ENCODE measurements at places on chromosomes 5 and 9.
A peak's percentile ranks its signal among the peaks of the same experiment; 100 is the strongest.

- DNase-seq = no peak
Measured at GRCh38 chr5:6757414-6757969, 44.3 kb downstream of the TENT4A start.

- no peak for DNase-seq
Measured at GRCh38 chr9:109161471-109161870, 5.6 kb downstream of the FRRS1L start.

- no peak for DNase-seq
Measured at GRCh38 chr9:71675105-71675856, 93.0 kb downstream of the CEMIP2 start.

- no peak for DNase-seq
Measured at GRCh38 chr5:130884023-130884422, 281.0 kb downstream of the HINT1 start.

GRCh38 chr5:76715486-76715735, 515 bp upstream of the F2R start:
- no peak for DNase-seq

GRCh38 chr9:99962680-99963261, 56.3 kb downstream of the STX17 start:
- DNase-seq = no peak

DNA sequence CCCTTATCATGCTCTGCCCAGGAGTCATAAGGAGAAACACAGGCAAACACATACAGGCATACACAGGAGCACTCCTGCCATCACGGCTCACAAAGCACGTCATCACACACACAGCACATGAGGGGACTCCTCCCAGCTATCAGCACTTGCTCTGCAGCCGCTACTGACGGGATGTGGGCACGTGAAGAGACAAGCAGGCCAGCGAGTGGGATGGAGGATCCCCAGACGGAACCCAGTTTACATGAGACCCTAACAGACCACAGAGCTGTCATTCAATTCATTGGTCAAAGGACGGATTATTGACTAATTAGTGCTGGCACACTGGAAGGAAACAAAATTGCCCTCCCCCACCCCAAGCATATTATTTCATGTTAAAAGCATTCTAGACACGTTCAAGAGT, 53.6 kb downstream of the SEMA4D start:
- peak; percentile 42 for DNase-seq

- DNase-seq = no peak
Measured at GRCh38 chr9:31536471-31536870, 848.0 kb upstream of the ACO1 start.

- no peak for DNase-seq
Measured at GRCh38 chr5:104172976-104173375, 610.4 kb upstream of the NUDT12 start.

DNA sequence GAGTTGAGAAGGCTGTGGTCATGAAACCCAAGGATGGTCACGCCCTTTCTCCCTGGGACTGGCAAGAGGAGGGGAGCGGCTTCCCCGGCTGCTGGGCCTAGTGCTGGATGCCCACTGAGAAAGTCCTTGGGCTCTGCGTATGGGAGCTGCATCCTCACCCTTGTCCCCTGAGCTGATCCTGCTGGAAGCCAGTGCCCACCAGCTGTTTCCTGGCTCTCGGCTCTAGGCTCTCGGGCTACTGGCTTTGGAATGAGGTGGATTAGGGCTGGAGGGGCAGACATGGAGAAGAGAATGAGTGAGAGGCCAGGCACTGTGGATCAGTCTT, 149.3 kb upstream of the PPP1R26 start:
- no peak for DNase-seq

DNA sequence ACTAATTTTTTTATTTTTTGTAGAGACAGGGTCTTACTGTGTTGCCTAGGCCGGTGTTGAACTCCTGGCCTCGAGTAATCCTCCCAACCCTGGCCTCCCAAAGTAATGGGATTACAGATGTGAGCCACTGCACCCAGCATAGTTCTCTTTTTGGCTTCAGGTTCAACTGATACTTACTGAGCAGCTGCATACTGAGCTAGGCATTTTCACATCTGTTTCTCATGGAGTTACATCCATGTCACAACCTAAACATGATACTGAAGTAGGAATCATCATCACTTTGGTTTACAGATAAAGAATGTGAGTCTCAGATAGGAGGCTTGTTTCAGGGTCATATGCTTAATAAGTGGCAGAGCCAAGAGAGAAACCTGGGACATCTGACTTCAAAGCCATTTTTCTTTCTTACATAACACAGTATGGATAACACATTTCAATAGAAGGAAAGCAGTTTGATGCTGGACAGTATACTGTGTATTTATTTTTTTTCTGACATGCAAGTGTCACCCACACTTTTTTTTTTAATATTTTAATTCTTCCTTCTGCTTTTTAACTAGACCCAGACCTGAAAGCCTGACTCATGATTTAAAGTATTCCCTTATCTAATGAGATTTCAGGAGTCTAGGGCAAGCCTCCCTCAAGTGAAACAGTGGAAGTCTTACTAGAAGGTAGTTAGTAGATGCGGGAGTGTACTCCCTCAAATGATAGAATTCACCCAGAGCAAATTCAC, 90.8 kb downstream of the HACD4 start:
- no peak for DNase-seq

- no peak for DNase-seq
Measured at GRCh38 chr9:131706608-131706970, 33.3 kb downstream of the RAPGEF1 start.

DNA sequence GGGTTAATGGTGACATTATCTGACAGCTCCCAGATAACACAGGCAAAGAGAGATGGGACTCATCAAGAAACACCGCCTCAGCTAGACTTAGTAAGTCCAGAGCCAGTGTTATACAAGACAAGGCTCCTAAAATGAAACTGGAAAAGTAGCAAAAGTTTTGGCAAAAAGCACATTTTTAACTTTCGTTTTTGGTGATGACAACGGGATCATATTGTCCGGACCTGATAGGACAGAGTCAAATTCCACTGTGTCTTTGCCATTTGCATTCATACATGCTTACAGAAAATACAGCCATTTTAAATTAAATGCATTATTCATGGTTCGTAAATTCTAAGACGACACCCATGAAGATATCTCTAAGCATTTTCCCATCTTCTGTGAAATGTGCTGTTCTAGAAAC, 152.1 kb downstream of the CRB2 start:
- DNase-seq = no peak

GRCh38 chr9:102309379-102309778, 570.9 kb upstream of the GRIN3A start:
- no peak for DNase-seq

- no peak for DNase-seq
Measured at GRCh38 chr9:71737455-71737854, 30.9 kb downstream of the CEMIP2 start.

- DNase-seq = no peak
Measured at GRCh38 chr9:98099346-98099745, 19.7 kb downstream of the TRIM14 start.

- no peak for DNase-seq
Measured at GRCh38 chr5:89053547-89053946, 170.6 kb upstream of the MEF2C start.

GRCh38 chr5:16508730-16509531, 43.3 kb upstream of the ZNF622 start:
- DNase-seq = no peak

DNA sequence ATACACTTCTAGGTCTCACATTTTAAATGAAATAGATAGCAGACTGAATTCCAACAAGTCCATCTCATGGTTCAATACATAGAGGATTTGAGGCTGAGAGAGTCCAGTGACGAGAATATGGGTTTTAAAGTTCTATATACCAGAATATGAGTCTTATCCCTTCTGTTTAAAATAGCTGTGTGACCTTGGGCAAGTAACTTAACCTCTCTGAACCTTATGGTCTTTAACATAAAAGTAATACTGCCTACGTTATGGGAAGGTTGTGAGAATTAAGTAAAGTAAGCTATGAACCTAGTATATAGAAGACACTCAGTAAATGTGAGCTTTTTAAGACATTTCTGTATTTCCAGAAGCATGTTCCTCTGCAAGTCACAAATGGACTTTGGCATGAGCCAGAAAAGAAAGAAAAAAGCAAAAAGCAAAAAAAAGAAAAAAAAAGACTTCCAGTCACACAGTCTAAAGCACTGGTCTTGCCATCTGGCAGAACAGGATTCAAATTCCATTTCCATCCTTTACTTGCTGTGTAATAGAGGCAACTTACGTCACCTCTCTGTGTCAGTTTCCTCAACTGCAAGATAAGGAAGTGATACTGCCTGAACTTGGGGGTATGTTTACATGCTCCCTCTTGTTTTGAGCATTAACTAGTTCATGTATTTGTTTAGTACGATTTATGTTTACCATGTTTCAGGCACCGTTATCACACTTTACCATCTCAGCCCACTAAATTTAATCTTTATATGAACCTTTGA, 248.2 kb downstream of the TRIM32 start:
- DNase-seq = no peak

GRCh38 chr5:34474573-34475021, 181.5 kb upstream of the RAI14 start:
- DNase-seq = no peak

GRCh38 chr5:167710444-167711073, 580.9 kb upstream of the WWC1 start:
- no peak for DNase-seq

DNA sequence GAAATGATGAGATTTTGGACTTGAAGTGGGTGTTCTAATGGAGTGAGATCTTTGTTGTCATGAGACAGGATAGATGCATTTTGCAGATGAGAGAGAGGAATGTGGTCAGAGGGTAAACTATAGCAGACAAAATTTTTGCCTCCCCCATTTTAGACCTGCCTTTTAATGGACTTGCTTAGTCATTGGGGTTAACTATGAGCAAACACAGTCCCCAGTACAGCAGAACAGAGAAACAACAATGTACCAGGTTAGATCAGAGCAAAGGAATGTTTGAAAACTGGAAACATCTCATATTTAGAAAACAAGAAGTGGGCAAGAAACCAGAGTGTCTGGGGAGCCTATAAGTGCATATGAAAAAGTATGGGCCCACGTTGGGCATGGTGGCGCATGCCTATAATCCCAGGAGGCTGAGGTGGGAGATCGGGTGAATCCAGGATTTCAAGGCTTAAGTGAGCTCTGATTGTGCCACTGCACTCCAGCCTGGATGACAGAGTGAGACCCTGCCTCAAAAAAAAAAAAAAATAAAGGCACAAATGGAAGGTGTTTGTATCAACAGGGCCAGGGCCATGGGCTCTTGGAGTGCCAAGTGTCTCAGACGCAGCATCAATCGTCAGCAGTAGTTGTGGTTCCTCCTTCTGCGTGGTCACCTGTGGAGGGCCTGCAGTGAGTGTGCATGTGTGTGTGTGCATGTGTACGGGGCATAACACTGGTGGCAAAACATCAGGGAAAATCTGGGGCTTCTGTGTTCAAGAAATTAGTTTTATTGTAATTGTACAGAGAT, 214.4 kb upstream of the S1PR3 start:
- DNase-seq = no peak

DNA sequence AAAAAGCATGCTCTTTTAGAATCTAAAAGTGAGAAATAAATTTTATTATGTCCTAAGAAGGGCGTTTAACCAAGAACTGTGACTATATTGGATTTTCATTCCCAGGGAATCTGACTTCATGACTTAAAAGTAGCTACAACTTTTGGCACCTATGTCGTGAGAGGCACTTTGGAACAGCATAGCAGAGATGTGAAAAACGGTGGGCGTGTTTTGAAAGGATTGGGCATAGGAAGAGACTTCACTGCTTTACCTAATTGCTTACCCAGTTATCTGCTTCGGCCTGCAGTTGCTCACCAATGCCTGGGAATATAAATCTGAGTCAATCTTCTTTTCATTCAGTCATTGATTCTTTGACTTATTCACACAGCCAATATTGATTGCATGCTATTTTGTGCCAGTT, 363.4 kb downstream of the DNAH5 start:
- no peak for DNase-seq

DNA sequence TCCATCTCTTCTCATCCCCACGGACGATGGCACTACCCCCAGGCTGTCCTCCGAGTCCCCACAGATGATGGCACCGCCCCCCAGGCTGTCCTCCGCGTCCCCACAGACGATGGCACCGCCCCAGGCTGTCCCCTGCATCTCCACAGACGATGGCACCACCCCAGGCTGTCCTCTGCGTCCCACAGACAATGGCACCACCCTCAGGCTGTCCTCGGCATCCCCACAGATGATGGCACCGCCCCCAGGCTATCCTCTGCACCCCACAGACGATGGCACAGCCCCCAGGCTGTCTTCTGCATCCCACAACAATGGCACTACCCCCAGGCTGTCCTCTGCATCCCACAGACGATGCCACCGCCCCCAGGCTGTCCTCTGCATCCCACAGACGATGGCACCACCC, 57.4 kb upstream of the PTCH1 start:
- no peak for DNase-seq

DNA sequence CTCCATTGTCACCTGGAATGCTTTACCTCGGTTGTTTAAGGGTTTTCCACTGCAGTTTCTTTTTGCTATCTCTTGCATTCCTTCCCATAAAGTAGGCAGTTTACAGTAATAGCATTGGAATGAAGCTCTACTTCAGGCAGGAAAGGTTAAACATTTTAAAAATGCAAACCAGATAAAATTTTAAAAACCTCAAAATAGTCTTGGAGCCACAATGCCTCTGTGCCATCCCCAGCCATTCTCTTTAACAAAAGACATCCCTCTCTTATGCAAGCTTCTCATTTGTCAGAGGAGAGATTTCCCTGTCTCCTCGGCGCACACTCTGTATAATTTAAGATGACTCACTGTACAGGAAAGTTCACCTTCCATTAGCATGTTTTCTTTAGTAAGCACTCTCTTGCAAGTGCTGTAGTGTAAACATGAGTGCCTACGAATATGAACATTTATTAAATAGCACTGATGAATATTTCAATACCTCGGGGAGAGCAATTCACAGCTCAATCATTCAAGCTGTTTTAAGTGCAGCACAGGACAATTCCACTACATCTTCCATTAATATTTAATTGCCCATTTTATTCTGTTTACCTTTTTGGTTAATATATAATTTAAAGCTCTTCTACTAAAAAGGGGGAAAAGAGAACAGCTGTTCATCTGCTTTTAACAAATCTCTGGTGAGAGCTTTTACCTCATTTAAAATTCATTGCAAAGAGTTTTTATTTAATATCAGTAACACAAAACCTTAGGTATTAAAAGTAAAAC, 343.6 kb downstream of the SPATA31D1 start:
- DNase-seq = no peak

- DNase-seq = no peak
Measured at GRCh38 chr5:172909931-172910502, 49.2 kb upstream of the RPL26L1 start.

- no peak for DNase-seq
Measured at GRCh38 chr5:179872828-179873575, 14.4 kb upstream of the MRNIP start.

DNA sequence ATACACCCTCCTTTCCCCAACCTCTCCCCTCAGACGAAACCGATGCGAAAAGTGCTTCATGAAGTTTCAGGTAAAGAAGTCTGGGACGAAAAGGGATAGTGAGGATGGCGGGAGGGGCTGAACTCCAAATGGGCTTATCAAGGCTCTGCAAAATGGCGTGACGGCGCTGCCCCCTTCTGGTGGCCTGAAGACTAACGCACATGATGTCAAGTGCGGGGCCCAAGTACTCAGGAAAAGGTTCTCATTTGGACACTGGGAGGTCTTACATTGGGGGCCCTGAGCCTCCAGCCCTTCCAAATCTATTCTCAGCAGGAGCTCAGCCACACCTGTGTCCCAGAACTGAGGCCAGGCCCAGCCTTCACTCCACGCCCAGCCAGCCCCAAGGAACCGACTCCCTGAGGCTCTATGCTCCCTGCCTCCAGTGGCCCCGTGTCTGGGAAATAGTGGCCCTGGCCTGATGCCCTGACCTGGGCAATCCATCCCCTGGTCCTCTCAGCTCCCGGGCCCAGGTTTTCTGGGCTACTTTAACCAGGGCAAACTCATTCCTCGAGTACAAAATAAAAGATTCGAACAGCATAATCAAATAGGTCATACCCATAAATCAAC, 119.9 kb downstream of the KCNIP1 start:
- DNase-seq = no peak
